ENCODE measurements at places on chromosomes 2 and 18.
A peak's percentile ranks its signal among the peaks of the same experiment; 100 is the strongest.

DNA sequence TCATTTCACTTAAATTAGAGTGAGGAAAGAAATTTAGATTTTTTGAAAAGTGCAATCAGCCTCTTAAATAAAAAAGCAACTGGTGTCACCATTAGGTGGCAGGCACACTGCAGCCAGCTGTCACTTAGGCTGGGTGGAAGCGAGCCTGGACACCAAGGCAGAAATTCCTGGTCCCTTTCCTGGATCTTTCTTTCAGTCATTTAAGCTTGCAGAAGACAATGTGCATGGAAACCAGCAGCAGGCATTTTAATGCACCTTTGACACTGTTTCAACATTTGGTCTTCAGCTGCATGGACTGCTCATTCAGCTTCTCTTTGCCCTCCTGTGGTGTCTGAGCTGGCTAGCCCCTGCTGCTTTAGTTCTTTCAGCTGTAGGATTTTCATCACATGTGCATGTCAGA, 61.0 kb downstream of the AQP4 start:
- DNase-seq, result no peak

DNA sequence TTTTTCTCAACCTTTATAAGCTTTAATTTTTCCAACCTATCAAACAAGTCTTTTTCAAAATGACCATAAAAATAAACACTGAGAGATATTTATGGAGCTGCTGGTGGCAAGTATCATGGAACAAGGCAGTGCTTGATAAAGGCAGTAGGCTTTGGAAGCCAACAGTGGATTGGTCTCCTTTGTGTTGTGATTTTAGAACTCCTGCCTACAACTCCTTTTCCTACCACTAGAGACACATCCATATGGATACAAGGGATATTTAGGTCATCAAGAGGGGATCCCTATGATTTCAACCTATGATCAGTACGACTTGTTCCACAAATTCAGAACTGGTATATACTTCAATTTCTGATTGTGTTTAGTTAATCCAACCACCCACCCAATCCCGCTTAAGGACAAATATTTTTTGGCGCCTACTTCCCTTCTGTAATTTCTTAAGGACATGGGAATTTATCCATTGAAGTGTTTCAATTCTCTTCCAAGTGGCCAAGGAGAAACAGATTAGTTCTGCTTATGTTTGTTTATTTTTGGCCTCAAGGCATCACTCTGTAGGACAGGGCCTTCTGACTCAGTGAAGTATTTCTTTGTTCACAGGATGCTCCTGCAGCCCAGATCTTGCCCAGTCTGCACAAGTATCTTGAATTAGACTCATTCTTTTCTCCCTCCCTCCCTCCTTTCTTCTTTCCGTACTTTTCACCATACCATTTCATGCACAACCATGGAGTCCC, 2119.6 kb upstream of the PIK3C3 start:
- no peak for DNase-seq

DNA sequence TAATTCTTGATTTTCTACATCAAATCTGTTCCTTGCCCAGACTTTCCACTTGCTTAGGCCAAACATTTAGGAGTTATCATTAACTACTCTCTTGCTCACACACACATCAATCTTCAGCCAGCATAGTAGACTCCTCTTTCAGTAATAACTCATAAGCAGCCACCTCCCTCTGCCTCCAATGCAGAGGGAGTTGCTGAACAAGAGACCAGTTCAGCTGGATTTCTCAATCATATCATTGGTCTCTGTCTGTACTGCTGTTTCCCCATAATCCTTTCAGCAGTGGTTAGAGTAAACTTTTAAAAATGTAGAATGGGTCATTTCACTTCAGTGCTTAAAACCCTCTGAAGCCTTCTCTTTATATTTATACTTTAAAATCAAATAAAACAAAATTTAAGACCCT, 112.9 kb downstream of the SLC39A10 start:
- no peak for DNase-seq

DNA sequence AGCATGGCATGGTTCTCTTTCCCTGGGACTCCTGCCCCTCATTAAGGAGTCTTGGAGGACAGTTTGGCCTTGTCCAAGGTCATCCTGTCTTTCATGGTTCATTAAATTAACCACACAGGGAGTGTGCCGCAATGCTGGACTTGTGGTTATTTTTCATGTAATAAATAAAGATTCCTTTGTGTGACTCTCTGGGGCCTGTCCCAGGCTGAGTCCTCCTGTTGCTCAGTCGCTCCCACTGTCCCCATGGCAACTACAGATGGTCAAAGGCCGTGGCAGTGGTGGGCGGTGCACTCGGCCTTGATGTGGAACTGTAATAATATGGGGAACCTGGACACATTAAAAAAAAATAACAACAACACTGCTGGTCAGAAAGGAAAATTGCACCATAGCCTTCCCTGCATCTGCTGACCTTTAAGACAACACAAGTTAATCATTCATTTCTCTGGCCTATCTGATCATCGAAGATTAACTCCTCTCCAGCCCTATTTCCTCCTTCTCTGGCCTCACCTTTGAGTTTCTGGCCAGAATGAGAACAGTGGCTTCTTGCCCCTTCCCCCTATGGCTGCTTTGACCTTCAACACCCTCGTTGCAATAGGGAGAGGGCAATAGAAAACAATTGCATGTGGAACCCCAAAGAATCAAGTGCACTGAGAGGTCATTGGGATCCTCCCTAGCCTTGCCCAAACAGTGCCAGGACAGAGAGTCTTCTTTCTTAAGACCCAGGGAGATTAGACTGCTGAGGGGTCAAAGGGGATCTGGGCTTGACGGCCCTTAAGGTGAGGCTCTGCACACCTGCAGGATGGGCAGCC, 44.7 kb downstream of the PSD4 start:
- DNase-seq, result peak; percentile 71

DNA sequence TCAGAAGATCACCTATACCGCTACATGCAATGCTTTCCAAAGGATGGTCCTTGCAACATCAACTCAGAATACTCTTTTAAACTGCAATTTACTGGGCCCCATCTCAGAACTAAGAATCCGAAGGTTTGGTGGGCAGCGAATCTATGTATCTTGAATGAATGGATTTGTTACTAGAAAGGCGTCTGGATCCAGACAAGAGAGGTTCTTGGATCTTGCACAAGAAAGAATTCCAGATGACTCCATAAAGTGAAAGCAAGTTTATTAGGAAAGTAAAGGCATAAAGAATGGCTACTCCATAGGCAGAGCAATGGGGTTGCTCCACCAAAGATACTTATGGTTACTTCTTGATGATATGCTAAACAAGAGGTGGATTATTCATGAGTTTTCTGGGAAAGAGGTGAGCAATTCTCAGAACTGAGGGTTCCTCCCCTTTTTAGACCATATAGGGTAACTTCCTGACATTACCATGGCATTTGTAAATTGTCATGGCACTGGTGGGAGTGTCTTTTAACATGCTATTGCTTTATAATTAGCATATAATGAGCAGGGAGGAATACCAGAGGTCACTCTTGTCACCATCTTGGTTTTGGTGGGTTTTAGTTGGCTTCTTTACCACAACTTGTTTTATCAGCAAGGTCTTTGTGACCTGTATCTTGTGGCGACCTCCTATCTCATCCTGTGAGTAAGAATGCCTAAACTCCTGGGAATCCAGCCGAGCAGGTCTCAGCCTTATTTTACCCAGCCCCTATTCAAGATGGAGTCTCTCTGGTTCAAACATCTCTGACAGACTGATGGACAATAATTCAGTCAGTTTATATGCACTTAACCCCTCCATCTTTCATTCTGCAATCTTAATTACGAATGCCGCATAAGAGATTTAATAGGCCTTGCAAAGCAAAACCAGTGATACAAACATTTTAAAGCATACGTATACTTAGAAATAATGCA, 7.5 kb upstream of the RMDN2 start:
- DNase-seq, result no peak

- peak; percentile 81 for DNase-seq
Measured at GRCh38 chr2:68157402-68158133, at the start of gene PNO1. Gene PNO1 (plus strand): TSS chr2:68157888. CDS start chr2:68157935, 47 bp downstream.

DNA sequence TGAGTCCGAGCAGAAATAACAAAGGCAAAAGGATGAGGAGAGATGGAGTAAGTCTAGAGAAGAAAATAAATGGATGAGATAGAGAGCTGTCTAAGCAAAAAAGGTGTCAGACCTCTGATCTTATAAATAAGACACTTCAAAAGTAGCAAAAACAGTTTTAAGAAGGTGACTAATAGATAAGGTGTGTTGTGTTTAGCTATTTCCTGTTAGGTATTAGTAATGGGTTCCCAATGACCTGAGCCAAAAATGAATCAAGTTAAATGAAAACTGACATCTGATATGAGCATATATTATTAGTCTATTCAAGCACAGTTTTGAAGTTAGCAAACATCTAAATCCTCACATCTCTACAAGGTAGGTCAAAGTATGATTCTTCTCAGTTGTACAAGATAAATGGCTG, 10.6 kb downstream of the SUPT7L start:
- no peak for DNase-seq

DNA sequence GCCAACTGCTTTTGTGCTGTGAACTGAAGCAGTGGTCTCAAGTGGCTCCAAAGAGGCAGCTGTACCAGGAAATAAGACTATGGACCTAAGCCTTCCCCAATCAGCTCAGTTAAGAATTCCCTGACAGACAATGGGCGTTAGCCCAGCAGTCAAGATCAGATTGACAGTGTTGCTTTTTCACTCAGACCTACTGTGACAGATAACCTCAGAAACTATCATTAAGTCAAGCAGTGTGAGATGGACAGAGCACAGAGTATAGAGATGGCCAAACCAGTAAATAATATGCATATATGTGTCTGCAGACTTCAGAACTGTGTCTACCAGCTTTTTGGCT, 215.3 kb downstream of the ZFP36L2 start:
- DNase-seq, result no peak

DNA sequence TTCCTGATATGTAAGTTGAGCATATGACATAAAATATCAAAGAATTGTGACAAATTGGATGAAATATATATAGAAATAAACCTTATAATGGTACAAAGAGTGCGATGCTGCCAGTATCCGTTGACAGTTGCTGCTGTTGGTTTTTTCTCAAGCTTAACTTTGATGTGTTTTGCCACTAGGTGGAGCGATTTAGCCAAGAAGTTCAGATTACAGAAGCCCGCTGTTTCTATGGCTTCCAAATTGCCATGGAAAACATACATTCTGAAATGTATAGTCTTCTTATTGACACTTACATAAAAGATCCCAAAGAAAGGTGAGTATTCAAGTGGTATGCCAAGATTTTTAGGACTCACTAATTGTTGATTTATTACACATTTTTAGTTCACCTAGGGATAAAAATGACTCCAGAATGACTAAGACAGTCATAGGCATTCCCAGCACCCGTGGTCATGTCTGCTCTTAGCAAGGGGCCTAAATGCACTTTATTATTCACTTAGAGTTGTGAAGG, 2.1 kb downstream of the RRM2 start:
- DNase-seq, result no peak

GRCh38 chr2:179139506-179139905, 89.6 kb upstream of the CCDC141 start:
- no peak for DNase-seq

- no peak for DNase-seq
Measured at GRCh38 chr18:21803495-21803894, 62.9 kb downstream of the MIB1 start.

- DNase-seq, result no peak
Measured at GRCh38 chr18:581096-581495, 916 bp downstream of the CETN1 start.

DNA sequence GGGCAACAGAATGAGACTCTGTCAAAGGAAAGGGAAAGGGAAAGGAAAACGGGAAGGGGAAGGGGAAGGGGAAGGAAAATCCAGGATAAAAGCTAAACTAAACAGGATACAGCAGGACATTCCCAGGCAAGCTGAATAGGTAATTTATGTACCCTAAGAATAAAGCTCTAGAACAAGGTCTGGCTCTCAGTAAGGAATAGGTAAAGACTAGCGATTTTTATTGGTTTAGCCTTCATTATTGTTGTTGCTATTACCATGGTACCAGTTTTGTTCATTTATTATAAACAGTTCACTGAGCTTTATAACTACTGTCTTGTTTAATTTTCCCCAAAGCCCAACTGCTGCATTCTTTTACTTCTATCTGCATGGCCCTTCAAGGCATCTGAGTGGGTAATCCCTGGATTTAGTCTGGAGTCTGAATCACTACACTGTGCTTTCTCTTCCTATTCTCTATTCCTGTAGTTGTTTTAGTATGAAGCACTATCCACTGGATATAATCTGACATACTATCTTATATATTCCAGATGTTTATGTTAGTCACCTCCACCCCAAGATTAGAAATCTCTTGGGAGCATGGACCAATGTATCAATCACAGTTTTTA, 127.1 kb upstream of the TANK start:
- DNase-seq, result no peak

GRCh38 chr2:159710601-159711180, 1.6 kb upstream of the MARCHF7 start:
- no peak for DNase-seq
